ENCODE measurements at places on chromosomes 6 and 20. TPM values are rescaled to one million over a fixed set of nuclear protein-coding genes. Genes with fewer than 3 reads are reported as not detected.

DNA sequence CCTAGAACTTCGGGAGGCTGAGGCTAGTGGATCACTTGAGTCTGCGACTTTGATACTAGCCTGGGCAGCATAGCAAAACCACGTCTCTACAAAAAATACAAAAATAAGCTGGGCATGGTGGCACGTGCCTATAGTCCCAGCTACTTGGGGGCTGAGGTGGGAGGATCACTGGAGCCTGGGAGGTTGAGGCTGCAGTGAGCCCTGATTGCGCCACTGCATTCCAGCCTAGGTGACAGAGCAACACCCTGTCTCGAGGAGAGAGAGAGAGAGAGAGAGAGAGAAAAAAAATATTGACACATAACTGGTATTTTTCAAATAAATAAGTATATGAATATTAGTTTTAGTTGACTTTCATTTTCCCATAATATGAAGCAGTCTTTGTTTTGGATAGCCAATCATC, 222.2 kb downstream of the BTBD9 start:
- no peak for DNase-seq

- DNase-seq, result no peak
Observed at GRCh38 chr6:115984809-115985208, 75.9 kb downstream of the FRK start.

PRRT1 gene
- total RNA-seq, result 0.83 TPM

VSTM2L gene
- 11.1 TPM for total RNA-seq

DNA sequence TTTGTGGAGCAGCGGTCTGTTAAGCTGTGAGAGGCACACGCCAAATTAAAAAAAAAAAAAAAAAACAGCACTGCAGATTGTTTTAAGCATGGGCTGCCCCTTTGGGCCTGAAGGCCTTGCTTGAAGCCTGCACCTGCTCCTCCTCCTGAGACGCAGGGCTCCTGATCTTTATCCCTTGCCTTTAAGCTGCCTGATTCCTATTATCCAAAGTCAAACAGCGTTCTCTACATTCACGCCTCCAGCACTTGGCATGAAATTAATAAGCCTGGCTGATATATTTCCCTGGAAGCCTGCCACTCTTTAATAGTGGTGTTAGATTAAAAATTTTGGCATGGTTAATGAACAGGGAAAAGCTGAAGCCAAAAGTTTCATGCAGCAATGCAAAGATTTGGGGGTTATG, 163.9 kb downstream of the FAXC start:
- no peak for DNase-seq

DNA sequence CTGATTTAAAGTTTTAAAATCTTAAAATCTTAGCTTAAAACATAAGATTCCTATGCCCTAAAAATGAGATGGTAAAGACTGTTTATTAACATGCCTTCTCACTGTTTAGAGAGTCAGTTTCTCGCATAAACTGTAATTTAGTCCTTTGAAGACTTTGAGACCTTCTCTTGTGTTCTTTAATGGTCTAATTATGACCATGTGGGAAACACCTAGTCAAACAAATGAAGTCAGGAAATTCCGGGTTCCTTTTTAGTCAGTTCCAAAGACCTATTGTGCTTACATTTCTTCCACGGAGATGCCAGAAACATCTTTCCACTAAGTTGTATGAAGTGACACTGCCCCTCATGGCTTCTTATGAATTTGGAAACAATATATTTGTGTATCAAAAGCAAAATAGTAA, 64.2 kb upstream of the KIF25 start:
- no peak for DNase-seq

DNA sequence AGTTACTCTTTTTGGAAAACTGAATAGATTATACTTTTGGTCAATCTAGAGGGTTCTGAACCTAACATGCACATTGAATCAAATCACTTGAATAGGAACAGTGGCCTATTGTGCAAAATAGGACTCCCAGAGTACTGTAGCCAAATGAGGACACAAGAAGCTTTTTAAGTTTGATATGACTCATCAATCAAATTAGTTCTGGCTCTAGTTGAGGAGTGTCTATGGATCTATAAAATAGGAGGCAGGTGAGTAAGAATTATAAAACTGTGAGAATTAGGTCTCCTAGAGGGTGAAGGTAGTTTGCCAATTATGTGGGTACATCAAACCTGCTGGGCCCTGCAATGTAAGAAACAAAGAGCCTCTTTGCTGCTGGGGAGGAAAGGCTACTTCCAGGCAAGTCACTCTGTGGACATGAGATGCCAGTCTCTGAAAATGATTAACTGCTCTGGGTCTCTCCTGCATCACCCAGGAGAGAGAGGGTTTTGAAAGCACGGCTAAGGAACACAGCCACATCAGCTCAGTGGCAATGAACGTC, 112.3 kb downstream of the RCAN2 start:
- DNase-seq, result no peak

DNA sequence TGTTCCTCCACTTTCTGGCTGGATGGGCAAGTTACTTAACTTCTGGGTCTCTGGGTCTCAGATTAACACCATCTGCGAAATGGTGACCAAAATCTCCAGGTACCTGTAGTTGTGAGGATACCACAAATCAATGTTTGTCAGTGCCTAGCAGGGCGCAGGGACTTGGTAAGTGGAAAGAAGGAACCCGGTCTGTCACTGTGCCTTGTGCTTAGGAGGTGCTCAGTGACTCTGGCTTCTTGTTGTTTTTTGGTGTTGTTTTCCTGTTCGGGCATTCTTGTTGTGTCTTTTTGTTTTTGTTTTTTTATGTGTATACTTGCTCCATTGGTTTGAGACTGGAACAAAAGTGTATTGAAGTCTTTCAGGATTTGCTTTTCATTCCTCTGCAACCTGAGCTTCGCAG, 17.8 kb downstream of the TM9SF4 start:
- no peak for DNase-seq

SYNDIG1 gene
- total RNA-seq, result 17.6 TPM

- DNase-seq, result no peak
Observed at GRCh38 chr20:17664025-17664633, 17.9 kb downstream of the RRBP1 start.

ARMH2 gene
- not detected for total RNA-seq

GRCh38 chr20:42846784-42847490, 342.8 kb downstream of the PTPRT start:
- DNase-seq, result no peak

GRCh38 chr6:134878136-134878535, 71.8 kb downstream of the ALDH8A1 start:
- DNase-seq, result no peak

GRCh38 chr20:22008456-22008855, 303.0 kb downstream of the PAX1 start:
- no peak for DNase-seq

DNA sequence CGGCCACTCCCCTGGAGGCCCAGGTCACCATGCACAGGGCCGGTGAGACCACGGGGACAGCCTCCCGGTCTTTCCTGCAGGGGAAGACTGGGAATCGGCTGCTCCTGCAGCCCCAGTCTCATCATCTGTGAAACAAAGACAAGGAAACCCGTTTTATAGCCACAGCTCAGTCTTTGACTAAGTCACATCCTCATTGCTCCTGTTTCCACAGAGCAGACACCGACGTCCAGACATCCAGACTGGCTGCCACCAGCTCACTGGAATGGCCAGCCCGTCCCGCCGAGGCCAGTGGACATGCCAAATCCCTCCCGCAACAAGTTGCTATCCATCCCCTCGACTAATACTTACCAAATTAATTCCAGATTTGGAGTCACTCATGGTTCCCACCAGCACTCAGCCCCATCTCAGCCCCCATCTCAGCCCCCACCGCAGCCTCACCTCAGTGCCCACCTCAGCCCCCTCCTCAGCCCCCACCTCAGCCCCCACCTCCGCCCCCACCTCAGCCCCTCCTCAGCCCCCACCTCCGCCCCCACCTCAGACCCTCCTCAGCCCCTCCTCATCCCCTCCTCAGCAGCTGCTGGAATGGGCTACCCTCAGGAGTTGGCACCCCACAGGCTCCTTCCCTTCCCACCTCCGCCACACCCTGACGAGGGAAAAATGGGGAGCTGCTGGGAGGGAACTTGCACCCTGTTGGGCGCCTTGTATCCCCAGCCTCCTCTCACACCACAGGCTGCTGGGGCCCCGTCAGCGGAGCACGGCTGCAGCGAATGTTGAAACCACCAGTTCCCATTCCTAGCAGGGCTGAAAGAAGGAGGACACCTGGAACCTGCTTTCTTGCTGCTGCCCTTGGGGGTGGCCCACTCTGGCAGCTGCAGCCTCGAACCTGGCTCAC, 48.7 kb downstream of the YTHDF1 start:
- DNase-seq, result no peak

DNA sequence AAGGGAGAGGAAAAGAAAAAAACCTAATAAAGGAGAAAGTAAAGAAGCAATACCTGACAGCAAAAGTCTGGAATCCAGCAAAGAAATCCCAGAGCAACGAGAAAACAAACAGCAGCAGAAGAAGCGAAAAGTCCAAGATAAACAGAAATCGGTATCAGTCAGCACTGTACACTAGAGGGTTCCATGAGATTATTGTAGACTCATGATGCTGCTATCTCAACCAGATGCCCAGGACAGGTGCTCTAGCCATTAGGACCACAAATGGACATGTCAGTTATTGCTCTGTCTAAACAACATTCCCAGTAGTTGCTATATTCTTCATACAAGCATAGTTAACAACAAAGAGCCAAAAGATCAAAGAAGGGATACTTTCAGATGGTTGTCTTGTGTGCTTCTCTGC, 70.8 kb upstream of the RNF146 start:
- no peak for DNase-seq

- DNase-seq, result no peak
Observed at GRCh38 chr20:12270863-12271262, 353.2 kb downstream of the BTBD3 start.

GRCh38 chr6:14464055-14464454, 346.5 kb downstream of the CD83 start:
- DNase-seq, result no peak

GRCh38 chr6:165858586-165858985, 195.5 kb upstream of the PDE10A start:
- DNase-seq, result no peak

DNA sequence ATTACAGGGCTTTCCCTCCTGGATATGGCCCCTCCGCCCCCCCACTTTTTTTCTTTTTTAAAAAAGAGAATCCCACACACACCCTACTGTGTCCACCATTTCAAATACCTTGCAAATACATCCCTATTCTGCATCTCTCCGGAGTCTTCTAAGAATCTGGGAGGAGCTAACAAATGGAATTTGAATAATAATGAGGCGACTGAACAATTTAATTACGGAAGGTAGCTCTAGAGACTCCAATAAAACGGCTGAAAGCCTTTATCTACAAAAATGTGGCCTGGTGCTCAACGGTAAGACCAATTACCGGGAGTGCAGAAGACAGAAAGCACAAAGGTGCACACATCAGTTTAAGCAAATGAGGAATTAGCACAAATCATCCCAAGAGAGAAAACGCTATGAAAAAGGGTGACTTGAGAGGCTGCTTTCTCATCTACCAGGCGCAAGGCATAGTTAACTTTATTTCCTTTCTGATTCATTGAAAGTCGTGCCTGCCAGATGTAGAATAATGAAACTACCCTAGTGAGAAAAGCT, 1.8 kb downstream of the RRAGD start:
- DNase-seq, result no peak

RIPPLY2 gene
- not detected for total RNA-seq

GRCh38 chr6:150084426-150084825, 15.5 kb upstream of the ULBP3 start:
- no peak for DNase-seq

GRCh38 chr6:129382916-129383315, 327.1 kb downstream of the ARHGAP18 start:
- no peak for DNase-seq

DNA sequence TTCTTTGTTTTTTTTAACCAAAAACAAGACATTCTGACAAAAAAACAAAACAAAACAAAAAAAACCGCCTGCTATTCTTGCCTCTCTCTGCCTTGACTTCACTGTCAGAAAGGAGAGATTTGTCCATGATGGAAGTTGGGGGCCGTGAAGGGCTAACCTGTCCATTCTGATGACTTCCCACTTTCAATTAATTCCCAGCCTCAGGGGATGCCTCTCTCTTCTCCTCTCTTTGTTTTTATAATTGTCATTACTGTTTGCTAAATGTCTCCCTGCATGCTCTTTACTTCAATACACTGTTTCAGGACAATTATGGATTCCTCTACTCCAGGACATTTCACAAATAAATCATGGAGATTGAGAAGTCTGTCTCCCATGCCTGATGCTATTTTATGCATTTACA, 130.5 kb upstream of the CNR1 start:
- no peak for DNase-seq
